ENCODE measurements at places on chromosomes 7 and 10.

DNA sequence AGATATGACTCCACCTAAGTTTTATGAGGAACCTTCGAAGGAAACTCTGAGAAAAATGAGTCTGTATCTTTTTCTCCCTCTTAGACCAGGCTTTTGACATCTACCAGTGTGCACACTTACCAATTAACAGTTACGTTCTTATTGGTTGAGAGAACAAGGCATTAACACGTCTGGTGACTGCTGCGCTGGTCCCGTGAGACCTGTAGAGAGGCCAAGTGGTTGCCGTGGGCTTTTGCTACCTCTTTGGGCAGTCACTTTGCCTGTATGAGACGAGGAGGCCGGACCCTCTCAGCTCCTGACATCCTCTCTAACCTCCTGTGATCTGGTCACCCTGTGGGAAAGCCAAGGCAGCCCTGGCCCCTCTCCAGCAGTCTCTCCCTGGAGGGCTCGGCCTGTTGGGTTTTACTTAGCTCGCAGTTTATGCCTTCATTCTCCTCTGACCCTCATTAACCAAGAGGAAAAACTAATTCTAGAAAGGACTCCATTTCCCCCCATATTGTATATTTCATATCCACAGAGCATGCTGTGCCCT, 513.9 kb upstream of the GALNT17 start:
- no peak for DNase-seq

- peak; percentile 54 for DNase-seq
These were observed 519.1 kb downstream of the NRG3 start for GRCh38 chr10:82394122-82394521.

GRCh38 chr10:95236068-95236903, 42.2 kb downstream of the ACSM6 start:
- DNase-seq = no peak

- no peak for DNase-seq
These were observed 20.0 kb downstream of the LRRD1 start for GRCh38 chr7:92158660-92159575.

DNA sequence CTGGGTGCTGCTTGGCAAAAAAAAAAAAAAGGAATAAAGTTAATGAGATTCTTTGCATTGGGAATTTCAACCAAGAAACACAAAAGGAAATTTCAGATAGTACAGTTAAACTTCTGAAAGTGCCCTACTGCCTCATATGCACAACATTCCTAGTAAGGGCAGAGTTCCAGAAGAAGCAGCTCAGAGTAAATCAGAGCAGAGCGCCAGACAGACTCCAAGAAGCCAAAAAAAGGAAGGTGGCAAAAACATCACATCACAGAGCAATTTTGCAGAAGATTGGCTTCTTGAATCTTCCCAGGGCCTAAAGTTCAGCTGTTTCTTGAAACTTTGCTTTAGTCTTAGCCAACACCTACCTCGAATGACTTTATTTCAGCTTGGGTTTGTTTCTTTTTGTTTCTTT, 544.1 kb downstream of the XPNPEP1 start:
- DNase-seq = no peak

- DNase-seq = no peak
These were observed 27.3 kb upstream of the CYP2C19 start for GRCh38 chr10:94735197-94735596.

GRCh38 chr10:29712108-29712507, 77.3 kb upstream of the SVIL start:
- DNase-seq = no peak

DNA sequence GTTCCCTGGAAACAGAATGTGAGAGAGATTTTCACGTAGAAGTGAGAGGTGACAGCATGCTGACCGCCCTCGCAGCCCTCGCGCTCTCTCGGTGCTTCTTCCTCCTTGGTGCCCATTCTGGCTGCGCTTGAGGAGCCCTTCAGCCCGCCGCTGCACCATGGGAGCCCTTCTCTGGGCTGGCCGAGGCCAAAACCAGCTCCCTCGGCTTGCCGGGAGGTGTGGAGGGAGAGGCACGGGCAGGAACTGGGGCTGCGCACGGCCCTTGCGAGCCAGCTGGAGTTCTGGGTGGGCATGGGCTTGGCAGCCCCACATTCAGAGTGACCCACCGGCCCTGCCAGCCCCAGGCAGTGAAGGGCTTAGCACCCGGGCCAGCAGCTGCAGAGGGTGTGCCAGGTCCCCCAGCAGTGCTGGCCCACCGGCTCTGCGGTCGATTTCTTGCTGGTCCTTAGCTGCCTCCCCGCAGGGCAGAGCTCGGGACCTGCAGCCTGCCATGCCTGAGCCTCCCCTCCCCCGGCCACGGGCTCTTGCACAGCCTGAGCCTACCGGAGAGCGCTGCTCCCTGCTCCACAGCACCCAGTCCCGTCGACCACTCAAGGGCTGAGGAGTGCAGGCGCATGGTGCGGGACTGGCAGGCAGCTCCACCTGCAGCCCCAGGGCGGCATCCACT, 888.7 kb upstream of the ZWINT start:
- no peak for DNase-seq

DNA sequence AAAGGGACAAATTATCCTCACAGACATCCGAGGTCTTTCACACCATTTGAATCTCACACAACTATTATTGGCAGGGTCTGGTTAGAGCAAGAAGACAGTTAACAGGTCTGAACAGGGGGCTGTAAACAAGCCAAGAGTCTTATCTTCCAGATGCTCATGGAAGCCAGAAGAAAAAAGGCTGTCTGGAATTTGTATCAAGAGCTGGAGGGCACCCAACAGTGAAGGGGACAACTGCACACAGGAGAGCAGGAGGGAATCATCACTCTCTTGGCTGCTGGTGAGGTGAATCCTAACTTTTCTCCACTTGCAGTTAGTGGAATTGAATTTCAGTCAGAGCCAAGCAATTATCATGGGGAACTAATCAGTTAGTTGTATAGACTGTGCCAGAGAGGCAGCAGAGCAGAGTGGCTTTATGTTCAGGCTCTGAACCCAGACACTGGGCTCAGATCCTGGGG, 880.2 kb upstream of the AUTS2 start:
- peak; percentile 46 for DNase-seq

DNA sequence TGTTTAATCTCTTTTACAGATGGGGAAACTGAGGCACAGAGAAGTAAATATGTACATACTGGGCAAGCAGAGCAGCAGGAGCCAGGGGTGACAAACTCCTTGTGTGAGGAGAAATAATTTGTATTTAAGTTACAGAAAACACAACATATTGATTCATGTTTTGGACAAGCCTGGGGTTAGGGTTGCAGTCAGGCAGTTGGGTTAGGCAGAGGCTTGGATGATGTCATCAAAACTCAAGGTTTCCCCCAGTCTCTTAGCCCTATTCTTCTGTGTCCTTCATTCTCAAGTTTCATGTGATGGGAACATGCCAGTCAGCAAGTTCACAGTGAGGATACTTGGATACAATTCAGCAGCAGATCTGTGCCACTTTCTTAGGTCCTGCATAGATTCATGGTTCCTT, 181.4 kb downstream of the CXCL12 start:
- DNase-seq = no peak

- peak; percentile 85 for DNase-seq
These were observed 1.6 kb upstream of the ORAI2 start for GRCh38 chr7:102431617-102432298.

DNA sequence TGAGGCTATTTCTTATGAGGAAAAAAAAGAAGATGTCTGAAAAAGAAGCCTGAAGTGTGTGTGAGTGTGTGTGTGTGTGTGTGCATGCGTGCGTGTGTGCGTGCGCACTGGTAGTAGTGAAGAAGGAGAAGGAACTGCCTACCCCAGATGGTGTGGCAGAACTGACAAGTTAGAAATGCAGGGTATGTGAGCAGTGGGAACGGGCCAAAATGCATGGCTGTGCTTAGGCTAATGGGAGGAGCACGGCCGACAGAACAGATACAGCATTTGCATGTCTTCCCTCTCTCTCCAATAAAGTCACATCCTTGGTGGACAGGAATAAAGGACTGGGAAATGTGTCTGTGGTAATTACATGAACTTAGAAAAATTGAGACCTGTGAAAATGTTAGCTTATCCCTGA, 94.3 kb downstream of the IDE start:
- DNase-seq = no peak
